ENCODE measurements at places on chromosomes 5 and 9.

DNA sequence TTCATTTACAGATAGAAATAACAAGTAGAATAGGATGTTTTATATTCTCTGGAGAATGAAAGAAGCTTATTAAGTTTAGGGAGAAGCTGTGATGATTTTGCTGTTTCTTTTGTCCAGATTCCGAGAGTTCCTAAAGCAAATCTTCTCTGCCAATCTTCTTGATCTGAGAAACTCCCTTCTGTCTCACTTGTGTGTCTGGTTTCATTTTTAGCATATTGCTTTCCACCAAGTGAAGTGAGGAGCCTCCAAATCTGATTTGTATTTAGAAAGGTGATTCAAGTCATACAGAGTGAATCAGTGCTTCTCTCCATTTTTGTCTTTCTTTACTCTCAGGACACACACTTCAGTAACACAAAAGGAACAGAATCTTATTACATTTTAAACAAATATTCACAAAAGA, 48.4 kb downstream of the STX17 start:
- DNase-seq: no peak

DNA sequence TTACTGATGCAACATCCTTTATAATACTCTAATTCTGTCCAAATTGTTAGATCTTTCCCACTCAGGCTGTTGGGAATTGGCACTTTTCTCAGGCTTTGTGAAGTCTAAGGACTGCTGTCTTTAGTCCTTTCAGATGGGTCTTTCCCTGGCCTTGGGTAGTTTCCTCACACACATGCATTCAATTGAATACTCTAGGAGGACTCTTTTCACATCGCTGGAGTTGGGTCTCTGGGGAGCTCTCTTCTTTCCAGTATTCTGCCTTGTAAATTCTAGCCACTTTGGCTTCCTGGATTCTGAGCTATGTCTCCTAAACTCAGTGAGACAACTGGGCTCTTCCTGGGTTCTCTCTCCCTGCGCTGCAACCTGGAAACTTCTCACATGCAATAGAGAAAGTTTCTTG, 215.5 kb downstream of the SNX18 start:
- DNase-seq: no peak

DNA sequence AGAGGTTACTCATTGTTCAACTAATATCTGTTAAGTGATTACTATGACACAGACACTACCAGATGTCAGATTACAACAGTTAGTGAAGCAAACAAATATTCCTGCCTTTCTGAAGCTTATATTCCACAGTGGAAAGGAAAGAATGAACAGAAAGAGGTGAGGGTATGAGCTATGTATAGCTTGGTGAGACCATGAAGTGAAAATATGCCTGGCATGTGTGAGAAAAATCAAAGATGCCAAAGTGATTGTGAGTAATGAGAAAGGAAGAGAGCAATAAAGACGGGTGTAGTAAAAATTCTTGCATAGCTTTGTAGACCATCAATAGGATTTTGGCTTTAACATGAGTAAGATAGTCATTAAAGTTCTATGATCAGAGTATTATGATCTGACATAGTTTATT, 734.5 kb upstream of the NUDT12 start:
- DNase-seq: no peak

GRCh38 chr9:133754688-133755227, 16.6 kb upstream of the SARDH start:
- no peak for DNase-seq

DNA sequence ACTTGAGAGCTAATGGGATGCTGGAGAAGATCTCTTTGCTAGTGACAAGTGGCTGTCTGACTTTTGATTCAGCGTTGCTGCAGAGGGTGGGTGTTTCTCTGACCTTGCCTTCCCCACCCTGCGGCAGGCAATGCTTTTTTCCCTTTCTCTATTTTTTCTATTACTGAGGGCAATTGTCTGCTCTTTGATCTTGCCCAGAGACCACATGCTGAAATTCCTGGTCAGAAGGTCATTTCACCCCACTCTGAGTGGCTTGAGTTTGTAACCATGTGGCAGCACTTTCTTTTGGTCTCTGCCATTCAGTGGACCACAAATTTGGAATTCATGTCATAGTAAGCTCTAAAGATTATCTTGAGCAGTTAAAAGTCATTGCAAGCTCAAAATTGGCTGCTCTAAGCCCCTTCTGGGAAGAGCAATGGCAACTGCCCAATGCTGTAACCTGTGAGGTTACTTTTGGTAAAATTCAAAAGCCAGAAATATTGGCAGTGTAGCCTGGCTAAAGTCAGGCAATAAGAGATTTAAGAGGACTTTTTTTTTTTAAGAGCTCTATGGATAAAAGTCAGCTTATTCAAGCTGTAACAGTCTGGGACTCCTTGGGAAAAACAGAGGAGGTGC, 30.4 kb upstream of the MTMR12 start:
- no peak for DNase-seq

Data from KBM-7 (cell line).